Stimulated activated CD4-positive, alpha-beta T cell treated with anti-CD3 and anti-CD28 coated beads, Interleukin-15, amount 100 ng/mL, for 1 hour (primary cell): ENCODE measurements at places on chromosomes 11 and 22.

DNA sequence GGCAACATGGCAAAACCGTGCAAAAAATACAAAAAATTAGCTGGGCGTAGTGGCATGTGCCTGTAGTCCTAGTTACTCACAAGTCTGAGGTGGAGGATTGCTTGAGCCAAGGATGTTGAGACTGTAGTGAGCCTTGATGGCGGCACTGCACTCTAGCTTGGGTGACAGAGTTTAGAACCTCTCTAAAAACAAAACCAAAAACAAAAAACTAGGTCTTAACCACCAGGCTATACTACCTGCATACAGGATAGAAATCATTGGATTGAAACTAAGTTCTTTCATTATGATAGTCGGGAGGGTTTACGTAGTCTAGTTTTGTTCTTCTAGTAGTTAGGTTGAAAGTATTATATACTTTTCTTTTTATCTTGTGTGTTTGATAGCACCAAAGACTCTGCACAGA, 5.8 kb downstream of the RNF214 start:
- DNase-seq: no peak

GRCh38 chr11:16893456-16894066, 120.7 kb downstream of the PLEKHA7 start:
- no peak for DNase-seq

GRCh38 chr11:126438691-126439090, 83.2 kb downstream of the ST3GAL4 start:
- no peak for DNase-seq

DNA sequence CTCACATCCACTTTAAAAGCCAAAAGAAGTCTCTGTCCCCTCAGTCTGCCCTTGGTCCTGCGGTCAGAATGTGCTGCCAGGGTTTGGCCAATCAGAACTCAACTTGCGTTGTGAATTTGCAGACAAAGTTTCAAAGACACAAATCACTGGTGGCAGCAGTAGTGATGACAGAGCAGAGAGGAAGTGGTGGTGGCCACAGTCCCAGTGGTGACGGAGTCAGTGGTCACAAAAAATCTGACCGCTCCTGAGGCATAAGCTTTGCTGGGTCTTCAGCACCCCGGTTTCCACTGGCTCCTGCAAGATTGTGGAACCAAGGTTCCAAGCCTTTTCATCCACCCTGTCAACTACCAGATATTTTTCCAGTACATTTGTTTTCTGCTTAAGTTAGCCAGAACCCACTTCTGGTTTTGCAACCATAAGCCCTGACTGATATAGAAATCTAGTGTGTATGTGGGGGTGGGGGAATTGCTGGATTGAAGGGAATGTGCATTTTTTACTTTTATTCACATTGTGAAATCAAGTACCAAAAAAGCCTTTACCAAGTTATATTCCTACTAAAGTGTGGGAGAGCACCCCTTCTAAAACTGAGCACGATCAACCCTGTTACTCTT, 112.3 kb downstream of the TMPRSS5 start:
- no peak for DNase-seq

GRCh38 chr11:45388472-45388871, 102.3 kb upstream of the SYT13 start:
- DNase-seq: no peak

GRCh38 chr11:87092159-87092558, 54.4 kb downstream of the TMEM135 start:
- no peak for DNase-seq
